ENCODE measurements at places on chromosomes 1 and 21.
A peak's percentile ranks its signal among the peaks of the same experiment; 100 is the strongest.

GRCh38 chr1:241390526-241390925 lies 33.5 kb upstream of the RGS7 start:
- DNase-seq, result no peak

GRCh38 chr1:148315071-148315811 lies 163.2 kb upstream of the NBPF11 start:
- no peak for DNase-seq

GRCh38 chr1:171997936-171998335 lies 156.6 kb downstream of the DNM3 start:
- DNase-seq, result no peak

DNA sequence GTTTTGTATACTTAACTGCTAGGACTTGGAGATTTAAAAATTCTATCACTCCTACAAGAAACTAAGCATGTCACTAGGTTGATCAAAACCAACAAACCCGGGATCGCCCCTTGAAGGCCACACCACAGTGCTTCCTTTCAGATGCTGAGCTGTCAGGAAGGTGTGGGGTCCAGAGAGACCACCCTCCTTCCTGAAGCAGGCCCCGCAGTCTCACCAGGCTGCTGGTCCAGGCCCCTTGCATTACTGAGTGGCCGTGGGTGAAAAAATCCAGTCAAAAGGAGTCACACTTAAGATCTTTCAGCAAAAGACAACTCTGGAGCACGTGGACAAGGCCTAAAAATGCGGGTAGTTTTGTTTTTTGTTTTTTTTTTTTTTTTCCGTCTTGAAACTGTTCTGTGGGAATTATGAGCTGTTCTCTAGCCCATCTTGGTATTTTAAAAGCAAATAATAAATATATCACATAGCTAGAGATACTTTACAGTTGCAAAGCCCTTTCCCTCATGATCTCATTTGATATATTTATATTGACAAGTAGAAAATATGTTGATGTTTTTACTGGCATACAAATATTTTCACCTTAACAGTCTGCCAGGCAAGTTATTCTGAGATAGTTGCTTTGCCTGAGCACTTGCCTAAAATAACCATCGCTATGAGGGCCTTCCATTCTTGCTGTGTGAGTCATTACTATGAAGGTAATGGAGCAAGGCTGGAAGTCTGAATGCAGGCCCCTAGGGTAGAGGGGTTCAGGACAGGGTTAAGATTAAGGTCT lies 73.1 kb upstream of the EDEM3 start:
- DNase-seq, result no peak

GRCh38 chr1:169148472-169149252 lies 42.2 kb downstream of the ATP1B1 start:
- no peak for DNase-seq

- no peak for DNase-seq
Measured at GRCh38 chr1:159972443-159973205, 18.6 kb upstream of the SLAMF9 start.

DNA sequence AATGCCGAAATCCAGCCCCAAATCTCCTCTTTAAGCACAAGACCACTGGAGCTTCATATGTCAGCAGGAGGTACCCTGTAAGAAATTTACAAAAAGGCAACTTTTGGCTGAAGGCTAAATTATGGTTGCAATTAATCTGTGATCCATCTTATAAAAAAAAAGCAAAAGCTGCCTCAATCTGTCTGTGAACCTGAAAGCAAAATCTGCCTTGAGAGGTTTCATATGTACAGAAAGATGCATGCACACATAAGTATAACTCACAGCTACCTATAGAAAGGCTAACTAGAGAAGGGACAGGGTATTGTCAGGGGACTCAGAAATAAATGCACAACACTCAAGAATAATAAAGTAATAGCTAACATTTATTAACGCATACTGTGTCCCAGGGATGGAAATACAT lies 964.2 kb upstream of the ADGRL2 start:
- DNase-seq, result no peak

DNA sequence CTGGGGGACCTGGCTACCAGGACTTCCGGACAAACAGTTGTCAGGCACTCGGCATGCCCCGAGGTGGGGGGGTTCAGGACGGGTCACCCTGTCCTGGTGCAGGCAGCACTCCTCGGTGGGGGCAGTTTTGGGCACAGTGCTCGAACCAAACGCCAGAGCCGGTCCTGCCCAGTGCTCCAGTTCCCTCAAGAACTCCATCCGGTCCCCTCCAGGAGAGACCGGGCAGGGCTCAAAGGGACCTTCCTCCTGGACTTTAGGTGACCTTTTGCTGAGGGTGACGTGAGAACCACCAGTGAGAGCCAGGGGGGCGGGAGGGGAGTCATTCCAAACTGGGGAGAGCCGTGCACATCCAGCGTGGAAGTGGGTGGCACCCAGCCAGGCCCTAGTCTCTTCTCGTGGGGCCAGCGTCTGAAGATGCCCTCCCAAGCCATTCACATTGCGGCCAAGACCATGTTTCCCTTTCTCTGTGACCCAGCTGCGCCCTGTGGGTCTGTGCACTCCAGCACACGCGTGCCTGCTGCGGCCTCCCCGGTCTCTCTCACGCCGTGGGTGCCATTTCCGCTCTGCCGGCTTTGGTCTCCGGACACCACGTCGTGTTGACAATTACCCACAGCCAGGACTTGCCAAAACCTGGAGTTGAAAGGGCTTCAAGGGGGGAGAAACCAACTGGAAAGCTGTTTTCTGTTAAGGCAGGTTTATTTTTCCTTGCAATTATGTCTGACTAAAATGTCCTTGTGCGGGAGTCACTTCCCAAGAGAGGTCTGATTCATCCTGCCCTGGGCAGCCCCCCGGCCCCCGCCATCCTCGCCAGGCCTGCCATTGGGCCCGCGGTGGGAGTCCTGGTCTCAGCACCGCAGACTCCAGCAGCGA lies 178.8 kb upstream of the ARHGEF16 start:
- no peak for DNase-seq

GRCh38 chr1:199490769-199491527 lies 536.6 kb upstream of the NR5A2 start:
- DNase-seq, result no peak

DNA sequence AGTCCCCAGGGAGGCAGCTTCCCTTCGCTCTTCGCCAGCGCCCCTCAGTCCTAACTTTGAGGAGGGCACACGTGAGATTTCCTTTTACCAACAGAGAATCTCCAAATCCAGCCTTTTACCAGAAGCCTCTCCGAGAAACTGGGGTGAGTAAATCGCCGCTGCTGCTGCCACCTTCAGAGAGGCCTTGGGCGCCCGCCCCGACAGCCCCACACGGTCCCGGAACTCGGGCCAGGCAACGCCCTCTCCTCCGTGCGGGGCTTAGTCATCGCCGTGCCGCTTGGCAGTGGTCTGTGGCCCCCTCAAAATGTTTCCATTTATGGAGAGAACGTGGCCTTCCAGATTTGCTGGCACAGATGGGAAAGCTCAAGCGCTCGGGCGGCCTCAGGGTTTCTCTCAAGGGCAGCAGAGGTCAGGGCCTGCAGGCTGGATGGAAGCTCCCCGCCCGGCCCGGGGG lies 41.4 kb upstream of the COL6A2 start:
- DNase-seq, result no peak

GRCh38 chr1:118927427-118928187 lies 60.5 kb downstream of the TBX15 start:
- no peak for DNase-seq

- DNase-seq, result peak; percentile 20
Measured at GRCh38 chr1:153677718-153678518, 570 bp upstream of the NPR1 start.

DNA sequence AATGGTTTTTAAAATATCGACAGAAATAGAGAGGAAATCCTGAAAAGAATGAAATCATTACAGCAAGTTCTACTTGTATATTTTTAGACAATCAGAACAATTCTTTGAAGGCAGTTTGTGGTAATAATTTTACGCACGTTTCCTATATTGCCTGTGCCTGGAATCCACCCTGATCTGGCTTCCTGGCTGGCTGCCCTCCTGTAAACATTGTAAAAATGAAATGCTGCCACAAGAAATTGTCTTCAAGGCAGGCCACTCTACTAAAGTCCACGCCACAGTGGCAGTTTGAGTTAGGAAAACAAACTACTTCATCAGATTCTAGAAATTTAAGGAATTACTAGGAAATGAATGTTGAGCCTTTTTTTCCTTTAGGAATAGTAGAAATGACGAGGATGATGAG lies 454.5 kb upstream of the NR5A2 start:
- DNase-seq, result no peak

- no peak for DNase-seq
Measured at GRCh38 chr1:234975941-234976860, 152.4 kb downstream of the TOMM20 start.

DNA sequence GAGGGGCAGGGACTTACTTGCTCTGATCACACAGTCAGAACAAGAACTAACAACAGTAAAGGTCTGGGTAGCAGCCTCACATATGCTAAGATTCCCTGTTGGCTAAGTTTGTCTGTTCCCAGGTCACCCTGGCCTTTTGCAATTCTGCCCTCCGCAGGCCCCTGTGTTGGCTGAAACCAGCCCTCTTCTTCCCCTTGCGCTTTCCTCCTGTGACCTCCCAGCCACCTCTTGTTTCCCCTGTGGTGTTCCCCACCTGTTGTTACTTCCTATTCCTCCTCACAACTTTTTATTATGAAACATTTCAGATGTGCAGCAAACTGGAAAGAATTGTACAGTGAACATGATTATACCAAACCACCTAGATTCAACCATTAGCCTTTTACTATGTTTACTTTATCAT lies 23.4 kb downstream of the MAPKAPK2 start:
- no peak for DNase-seq

GRCh38 chr1:26171084-26172072 lies at the start of gene ZNF593OS:
Gene ZNF593OS (minus strand): TSS chr1:26171832. CDS start chr1:26171661, 171 bp downstream.
- DNase-seq, result no peak

GRCh38 chr1:233516732-233517131 lies 97.2 kb upstream of the KCNK1 start:
- DNase-seq, result no peak

DNA sequence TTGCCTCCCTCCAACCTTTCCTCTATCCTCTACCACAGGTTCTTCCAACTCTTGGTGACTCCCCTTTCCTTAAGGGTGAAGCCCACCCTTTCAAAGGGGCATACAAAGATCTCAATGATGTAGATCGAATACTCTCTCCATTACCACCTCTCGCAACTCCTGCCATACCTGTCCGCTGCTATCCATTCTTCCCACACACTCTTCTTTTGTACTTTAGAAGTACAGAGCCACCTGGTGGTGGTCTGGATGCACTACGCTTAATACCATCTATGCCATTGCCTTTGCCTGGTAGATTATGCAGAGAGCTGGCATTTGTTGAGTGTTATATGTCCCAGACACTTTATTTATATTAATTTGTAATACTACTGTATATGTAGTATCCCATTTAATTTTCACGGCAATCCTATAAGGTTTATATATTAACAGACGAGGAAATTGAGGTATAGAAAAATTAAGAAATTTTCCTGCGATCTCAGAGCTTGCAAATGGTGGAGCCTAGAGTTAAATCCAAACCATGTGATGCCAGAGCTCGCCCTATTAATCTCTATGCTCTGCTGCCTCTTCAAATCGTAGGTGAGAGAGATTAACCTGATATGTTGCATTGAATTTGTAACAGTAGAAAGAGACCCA lies 22.9 kb downstream of the TSHB start:
- peak; percentile 26 for DNase-seq

DNA sequence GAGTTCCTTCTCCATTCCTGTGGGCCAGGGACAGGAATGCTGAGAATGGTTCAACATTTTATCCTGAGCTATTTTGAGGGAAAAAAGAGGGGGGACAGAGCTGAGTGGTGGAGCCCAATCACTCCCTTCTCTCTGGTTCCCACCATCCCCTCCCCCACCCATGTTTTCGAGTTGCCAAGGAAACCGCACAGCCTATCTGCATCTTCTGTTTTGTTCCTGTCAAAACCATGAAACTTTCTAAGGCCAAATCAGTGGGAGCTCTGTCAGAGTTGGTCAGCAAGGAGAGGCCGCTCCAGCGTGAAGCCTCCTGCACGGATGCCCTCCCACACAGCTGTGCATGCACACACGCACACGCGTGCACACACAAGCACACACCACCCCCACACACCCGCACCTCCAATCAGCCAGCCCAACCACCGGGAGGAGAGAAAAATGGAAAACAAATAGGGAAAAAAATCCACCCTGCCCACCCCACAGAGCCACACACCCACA lies 54.5 kb upstream of the ATP2B4 start:
- DNase-seq, result no peak

DNA sequence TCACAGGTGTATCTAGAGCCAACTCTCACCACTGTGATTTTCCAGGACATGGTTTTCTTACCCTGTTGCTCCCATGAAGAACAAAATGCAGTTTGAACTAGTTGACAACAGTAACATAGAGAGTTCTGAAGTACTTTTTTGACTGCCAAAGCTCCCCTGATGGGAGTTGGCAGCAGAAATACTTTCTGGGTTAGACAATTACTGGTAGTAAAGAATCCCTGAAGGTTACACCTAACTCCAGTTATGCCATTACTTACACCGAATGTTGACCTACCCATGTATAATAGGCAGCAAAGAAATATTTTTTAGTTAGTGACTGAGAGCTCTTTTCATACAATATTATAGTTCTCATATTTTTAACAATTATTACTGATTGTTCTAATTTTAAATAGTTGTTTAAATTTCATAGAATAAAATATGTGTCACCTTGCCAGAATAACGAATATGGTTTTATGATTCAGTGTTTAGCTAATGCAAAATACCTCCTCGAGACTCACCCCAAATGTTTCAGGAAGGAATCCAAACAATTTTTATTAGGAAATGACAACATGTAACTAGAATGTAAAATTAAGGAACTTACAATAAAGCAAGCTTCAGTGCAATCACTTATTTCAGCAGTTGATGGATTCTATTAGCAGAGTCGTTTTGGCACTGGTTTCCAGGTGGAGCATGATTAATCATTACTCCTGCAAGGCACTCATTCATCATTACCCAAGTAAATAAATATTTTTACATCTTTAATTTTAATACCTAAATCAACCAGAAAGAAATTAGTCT lies 237.6 kb downstream of the MRPL39 start:
- DNase-seq, result no peak

- no peak for DNase-seq
Measured at GRCh38 chr1:173997791-173998190, 24.4 kb downstream of the RC3H1 start.

DNA sequence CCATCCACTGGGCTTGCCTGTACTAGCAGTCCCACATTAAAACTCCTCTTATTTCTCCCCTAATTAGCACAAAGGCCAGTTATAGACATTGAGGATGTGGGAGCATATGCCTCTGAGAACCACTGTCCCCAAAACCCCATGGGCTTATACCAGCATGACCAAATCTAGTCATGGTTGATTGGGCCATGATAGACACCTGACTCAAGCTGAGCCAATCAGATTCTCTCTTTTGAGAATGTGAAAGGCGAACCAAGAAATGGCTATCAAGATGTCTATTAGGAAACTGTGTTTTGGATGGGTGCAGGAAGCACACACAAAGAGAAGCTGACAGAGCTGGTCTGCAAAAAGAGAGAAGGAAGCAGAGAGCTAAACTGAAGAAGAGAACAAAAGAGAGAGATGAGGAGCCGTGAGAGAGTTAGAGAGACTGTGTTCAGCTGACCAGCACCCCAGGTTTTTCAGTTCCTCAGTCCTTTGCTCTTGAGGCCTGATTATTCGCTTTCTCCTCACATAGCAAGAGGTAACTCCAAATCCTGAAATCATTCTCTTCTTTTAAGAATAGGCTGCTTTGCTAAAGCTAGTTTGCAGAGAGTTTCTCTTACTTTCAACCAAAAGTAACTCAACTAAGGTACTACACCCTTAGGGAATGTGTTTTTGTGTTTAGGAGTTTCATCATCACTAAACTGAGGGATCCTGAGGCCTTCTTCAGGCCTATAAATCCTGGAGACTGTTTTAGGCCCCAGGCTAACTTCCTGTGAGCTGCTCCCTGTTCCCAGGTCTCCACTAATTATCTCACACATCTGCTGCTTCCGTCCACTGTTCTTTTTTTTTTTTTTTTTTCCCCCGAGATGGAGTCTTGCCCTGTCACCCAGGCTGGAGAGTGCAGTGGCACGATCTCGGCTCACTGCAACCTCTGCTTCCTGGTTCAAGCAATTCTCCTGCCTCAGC lies 7.9 kb upstream of the TIPRL start:
- no peak for DNase-seq
